CD14-positive monocyte (primary cell): ENCODE measurements at places on chromosomes 4 and X.

- H3K27ac ChIP-seq, result no peak overlapping the region
- no peaks in the 10 kb centered on the region for H3K27me3 ChIP-seq
- no peaks in the 10 kb centered on the region for H3K4me1 ChIP-seq
- no peaks in the 10 kb centered on the region for H3K36me3 ChIP-seq
- H3K4me3 ChIP-seq, result no peak overlapping the region
Observed at GRCh38 chr4:26531491-26532116, 41.3 kb upstream of the CCKAR start.

DNA sequence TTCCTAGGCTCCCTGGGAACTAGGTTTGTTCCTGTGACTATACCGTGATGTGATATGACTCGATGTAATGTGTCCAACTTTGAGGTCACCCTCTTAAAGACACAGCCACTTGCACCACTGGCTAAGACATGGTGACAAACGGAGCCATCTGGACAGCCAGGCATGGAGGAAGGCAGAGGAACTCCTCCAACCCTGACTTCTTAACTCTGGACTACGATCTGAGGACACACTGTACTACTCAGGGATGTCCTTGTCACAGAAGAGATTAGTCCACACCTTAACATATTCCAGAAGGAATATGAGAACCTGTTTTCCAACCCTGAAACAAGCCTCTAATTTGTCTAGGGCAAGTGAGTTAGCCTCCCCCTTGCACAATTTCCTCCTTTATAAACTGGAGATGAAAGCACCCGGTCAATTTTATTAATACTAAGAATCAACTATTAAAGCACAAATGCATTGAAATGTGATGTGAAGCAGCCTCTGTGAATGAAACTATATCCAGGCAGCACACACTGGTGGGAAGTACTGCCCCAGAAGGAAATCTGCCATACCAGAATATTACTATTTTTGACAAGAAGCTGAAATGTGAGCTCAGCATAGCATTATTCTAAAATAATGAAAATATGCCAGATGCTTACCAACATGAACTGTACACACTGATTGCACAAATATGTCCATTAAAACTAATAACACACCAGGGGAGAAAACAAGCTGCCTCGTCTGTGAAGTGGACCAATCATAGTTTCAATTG, 47.3 kb downstream of the TSPAN5 start:
- DNase-seq, result no peak
- H3K27me3 ChIP-seq, result no peaks in the 10 kb centered on the region
- H3K4me1 ChIP-seq, result no peaks in the 10 kb centered on the region
- H3K27ac ChIP-seq, result no peak overlapping the region

- H3K4me1 ChIP-seq, result no peaks in the 10 kb centered on the region
- DNase-seq, result no peak
- no peak overlapping the region for H3K4me3 ChIP-seq
- H3K27ac ChIP-seq, result no peak overlapping the region
Observed at GRCh38 chr4:187396106-187396505, 599.5 kb upstream of the ZFP42 start.

- no peaks in the 10 kb centered on the region for H3K36me3 ChIP-seq
- no peaks in the 10 kb centered on the region for H3K4me1 ChIP-seq
- H3K4me3 ChIP-seq, result no peak overlapping the region
- H3K27ac ChIP-seq, result no peak overlapping the region
- no peaks in the 10 kb centered on the region for H3K27me3 ChIP-seq
Observed at GRCh38 chrX:5829469-5829868, 399.2 kb downstream of the NLGN4X start.

DNA sequence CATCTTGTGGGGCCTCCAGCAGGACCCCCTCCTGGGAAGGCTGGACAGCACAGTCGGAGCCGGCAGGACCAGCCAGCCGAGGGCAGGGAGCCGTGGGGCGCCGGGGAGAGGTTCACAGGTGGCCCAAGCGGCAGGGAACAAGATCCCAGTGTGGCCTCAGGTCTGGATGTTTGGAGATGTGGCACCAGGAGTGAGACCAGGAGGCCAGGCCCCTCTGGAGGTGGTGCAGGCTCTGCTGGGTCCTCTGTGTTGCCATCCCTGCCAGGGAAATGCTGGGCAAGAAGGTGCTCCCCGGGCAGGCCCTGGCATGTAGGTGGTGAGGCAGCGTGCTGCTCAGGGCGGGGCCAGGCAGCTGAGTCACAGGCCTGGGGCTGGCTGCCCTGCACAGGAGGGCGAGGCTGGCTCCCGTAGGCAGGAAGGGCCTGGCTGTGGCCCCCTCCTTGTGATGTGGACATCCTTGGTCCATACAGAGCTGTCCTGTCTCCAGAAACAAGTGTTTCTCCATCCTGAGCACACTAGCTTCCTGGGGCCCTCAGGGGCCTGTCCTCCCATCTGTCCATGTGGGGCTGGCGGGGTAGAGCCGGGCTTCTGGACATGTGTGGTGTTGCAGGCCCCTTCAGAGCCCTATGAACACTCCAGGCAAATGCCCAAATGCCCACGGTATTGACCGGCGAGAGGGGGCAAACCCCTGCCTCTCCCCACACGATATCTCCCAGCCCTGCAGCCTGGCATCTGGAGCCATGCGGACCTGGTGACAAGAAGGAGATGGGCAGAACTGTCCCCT, 4.8 kb upstream of the HGFAC start:
- H3K27me3 ChIP-seq, result no peaks in the 10 kb centered on the region
- H3K4me3 ChIP-seq, result no peak overlapping the region
- H3K27ac ChIP-seq, result no peak overlapping the region
- DNase-seq, result peak; percentile 36
- peaks cover 8% of the 10 kb centered on the region for H3K4me1 ChIP-seq

DNA sequence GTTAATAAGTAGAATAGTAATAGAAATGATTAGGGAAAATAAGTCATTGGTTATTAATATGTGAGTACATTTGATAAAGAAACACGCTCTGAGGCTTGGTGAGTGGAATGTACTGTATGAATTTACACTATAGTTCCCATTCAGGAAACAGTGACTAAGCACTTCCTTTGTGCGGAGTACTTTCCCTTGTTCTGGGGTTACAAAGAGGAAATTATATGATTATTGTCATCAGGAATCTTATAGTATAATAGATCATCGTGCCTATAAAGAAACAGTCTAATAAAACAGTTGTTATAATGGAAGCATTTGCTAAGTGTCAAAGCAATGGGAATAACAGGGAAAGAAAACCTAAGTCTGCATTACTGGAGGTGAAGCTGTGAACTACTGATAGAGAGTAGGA, 138.0 kb downstream of the RPA4 start:
- no peak for DNase-seq
- H3K4me1 ChIP-seq, result no peaks in the 10 kb centered on the region
- no peak overlapping the region for H3K27ac ChIP-seq
- H3K36me3 ChIP-seq, result no peaks in the 10 kb centered on the region
- H3K27me3 ChIP-seq, result no peaks in the 10 kb centered on the region

GRCh38 chrX:52544147-52544840, 27.4 kb upstream of the XAGE1B start:
- H3K36me3 ChIP-seq, result no peaks in the 10 kb centered on the region
- H3K27ac ChIP-seq, result no peak overlapping the region
- DNase-seq, result no peak
- no peaks in the 10 kb centered on the region for H3K4me1 ChIP-seq

- DNase-seq, result no peak
- no peak overlapping the region for H3K27ac ChIP-seq
- no peak overlapping the region for H3K4me3 ChIP-seq
Observed at GRCh38 chr4:13267091-13267490, 217.0 kb downstream of the RAB28 start.
